NCI-H1105 (cell line): ENCODE measurements at places on chromosomes 4 and X.

- DNase-seq = no peak
Measured at GRCh38 chr4:145732001-145732815, 52.3 kb downstream of the C4orf51 start.

DNA sequence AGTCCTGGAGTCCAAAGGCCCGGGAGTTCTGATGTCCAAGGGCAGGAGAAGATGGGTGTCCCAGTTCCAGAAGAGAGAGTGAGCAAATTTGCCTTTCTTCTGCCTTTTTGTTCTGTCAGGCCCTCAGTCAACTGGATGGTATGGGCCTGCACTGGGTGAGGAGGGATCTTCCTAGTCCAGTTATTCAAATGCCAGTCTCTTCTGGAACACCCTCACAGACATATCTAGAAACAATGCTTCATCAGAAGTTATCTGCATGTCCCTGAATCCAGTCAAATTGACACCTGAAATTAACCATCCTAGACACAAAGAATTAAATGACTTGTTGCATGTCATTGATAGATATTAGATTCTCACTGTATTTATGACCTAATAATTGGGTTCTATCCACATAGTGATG is 48.5 kb upstream of the TSPAN5 start:
- no peak for DNase-seq

GRCh38 chrX:1224954-1225353 is 12.5 kb upstream of the CRLF2 start:
- no peak for DNase-seq

DNA sequence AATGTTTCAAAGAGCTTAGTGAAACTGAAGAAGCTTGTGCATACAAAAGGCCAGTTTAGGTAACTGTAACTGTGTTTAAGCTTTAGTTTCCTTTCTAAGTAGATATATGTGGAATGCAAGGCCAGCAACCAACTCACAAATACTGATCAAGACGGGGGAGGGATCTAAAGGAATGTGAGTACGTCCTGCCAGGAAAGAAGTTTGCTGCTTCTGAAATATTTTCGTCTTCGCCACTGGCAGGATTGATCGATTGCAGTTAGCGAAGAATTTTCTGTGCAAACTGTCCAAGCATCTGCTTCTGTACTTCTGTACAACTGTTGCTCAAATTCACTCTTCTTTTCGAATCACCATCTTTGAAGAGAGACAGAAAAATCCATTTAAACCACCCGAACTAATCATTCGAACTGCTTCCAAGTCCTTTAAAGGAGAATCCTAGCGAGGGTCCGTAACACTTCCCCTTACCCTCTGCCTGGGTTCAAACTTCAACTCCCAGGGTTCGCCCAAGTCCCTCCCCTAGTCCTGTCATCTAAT is 373 bp upstream of the INTS6L start:
- DNase-seq = no peak

DNA sequence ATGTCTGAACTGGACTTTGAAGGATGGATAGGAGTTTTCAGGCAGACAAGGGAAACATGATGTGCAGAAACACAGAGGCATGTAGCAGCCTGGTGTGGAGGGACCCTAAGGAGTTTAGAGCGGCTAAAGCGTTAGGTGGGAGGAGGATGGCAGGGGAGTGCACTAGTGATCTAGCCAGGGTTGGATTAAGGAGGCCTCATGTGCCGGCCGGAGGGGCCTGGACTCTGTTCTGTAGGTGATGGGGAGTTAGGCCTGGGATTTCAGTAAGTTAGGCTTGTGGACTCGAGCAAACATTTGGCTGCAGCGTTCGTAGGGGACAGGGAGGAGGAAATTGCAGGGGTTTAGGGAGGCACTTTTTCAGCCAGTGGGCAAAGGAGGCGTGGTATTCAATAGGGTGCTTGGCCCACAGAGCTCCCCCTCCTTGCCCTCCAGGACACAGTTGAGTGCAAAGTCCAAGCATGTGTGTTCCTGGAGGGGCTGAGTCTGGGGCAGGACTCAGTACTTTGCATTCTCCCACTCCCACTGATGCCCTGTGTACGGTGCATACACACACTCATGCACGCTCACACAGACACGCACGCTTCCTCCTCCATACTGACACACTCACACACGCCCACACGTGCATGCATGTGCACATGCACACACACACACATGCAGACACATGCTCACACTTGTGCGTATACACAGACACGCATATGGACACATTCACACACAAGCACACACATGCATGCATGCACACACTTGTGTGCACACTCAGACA is 18.6 kb downstream of the PSAPL1 start:
- no peak for DNase-seq

DNA sequence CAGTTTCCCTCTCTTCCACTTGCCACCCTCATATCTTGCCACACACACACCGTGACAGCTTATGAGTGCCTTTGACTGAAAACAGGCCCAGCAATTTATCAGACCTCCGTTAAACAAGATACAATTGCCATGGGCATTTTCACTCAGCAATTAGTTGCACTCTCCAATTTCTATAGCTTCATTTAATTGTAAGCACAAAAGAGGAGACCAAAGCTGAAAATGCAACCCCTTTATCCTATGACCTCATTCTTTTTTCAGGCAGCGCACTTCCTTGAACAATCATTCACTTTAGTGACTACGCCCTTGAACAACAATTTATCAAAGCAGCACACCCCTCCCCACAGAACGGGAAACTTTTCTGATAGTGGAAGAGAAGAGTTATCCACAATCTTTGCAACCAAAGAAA is 4.1 kb downstream of the POF1B start:
- no peak for DNase-seq

DNA sequence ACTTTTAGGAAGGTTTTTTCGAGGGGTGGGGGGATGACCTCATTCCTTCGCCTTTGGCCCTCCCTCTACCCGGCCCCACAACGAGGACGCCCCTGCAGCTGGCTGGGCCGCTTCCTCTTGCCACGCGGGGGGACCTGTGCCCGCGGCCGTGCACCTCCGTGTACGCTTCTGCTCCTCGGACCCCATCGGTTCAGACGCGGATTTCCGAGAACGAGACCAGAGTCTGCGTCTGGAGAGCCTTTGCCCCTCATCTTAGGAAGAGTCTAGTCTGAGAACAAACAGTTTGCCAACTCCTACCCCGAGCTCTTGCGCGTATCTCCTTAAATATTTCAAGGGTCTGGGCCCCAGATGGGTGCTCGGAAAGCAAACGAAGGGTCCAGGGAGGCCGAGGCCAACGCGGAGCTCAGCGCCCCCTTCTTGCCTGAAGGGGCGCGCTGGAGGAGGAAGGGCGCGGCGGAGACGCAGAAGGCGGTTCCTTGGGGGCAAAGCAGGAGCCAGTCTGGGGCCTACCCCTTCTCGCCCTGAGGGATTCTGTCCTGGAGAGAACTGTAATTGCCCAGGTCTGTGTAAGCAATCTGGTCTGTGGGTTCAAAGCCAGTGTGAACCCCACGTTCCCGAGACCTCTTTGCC is 3.9 kb upstream of the SFRP2 start:
- no peak for DNase-seq

GRCh38 chr4:150805183-150806025 is 209.7 kb downstream of the LRBA start:
- DNase-seq = no peak

GRCh38 chr4:107837776-107838618 is 13.3 kb downstream of the SGMS2 start:
- DNase-seq = no peak

- no peak for DNase-seq
Measured at GRCh38 chr4:132651196-132651595, 497.9 kb upstream of the PCDH10 start.

DNA sequence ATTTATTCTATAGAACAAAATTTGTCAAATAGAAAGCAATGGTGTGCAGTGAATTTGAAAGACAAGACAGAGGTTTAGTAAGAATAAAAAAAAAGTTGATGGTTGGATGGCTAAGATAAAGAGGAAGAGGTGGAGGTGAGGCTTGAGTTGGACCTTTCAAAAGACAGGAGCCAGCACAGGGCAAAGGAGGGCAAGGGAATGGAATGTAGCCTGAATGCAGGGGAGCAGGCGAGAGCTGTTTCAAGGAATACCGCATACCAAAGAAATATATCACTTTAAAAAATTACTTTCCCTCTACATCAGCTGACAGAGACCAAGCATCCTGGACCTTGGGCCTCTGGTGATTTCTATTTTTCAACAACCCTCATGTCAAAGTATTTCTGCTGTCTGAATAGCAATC is 38.0 kb upstream of the CXXC4 start:
- no peak for DNase-seq

- no peak for DNase-seq
Measured at GRCh38 chrX:16547644-16548043, 102.3 kb upstream of the S100G start.

DNA sequence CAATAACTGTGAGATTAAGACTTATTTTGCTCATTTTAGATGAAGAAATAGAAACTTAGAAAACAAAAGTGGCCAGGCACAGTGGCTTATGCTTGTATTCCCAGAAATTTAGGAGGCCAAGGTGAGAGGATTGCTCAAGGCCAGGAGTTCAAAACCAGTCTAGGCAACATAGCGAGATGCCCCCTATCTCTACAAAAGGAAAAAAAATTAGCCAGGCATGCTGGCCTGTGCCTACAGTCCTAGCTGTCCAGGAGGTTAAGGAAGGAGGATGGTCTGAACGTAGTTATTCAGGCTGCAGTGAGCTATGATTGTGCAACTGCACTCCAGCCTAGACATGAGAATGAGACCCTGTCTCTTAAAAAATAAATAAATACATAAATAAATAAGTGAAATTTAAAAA is 28.0 kb downstream of the APELA start:
- no peak for DNase-seq

DNA sequence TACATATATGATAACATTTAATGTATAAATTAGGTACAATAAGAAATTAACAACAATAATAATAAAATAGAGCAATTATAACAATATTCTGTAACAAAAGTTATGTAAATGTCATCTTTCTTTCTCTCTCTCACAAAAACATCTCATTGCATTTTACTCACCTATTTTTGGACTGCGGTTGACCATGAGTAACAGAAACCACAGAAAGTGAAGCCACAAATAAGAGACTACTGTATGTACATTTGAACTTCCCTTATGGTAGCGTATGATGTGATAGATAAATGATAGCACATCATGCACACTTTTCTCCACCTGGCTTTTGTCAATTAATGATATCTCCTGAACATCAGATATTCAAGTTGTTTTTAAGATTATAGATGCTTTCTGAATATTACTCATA is 80.5 kb downstream of the HNRNPD start:
- no peak for DNase-seq

- DNase-seq = peak; percentile 5
Measured at GRCh38 chr4:128846063-128846462, 36.6 kb downstream of the JADE1 start.

- DNase-seq = no peak
Measured at GRCh38 chr4:176150704-176151103, 44.7 kb downstream of the SPATA4 start.

DNA sequence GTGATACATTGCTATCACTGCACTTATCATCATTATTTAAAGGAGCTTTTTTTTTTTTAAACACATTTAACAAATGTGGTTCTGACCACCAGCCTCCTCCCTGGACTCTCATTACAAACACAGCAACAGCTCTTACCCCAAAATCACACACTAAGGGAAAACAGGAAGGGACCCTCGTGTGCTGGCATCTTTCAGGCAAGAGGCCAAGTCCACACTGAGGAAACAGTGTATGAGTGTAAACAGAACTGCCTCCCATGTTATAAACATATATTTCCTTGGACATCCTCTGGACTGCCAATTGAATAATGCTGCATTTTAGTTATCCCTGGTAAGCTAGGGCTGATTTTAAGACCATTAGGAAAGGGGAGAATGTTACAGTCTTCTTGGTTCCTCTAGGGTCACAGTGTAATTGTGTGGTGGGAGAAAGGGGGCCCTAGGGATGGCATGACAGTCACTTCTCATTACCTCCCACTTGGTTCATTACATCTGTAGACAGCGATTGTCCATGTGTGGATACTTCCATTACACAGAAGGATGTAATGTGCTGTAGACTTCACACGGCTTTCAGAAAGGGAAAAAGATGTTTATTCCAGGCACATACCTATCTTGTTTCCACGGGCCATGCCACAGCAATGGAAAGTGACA is 244.6 kb upstream of the TET2 start:
- no peak for DNase-seq

DNA sequence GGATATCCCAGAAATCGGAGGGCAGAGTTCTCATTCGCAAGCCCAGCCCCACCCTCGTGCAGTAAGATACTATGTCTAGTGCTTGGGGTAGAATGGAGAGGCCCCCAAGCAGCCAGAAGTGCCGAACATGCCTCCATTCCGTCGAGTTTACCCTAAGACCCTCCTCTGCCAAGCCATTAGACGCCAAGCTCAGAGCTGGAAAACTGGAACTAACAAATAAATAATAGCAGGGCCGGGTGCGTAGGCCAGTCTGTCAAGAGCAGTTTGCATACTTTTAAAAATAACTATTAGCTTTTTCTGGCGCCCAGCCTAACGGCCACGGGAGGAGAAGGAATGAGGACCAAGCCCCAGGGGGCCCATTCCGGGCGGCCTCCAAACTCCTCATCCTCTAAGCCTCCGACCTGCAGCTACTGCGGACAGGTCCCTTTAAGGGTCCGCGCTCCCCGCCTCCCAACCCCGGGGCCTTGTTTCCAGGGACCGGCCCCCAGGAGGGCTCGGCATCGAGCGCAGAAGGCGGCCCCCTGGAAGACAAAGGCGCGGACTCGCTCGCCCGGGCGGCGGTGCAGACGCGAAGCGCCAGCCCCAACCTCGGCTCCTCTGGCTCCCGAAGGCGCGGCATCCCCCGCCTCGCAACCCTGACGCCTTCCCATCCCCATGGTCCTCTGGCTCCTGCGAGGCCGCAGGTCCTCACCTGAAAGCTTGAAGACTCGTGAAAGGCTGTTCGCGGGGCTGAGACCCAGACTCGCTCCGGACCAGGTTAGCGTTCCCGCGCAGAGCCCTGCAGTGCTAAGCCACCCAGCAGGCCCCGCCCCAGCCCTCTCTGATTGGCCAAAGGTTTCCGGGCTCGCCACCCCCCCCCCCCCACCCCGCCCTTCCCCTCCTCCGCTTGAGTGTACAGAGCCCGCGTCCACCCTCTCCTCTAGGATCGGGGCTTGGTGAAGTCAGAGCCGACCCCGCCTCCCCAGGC is at the start of gene TMSB15A:
TMSB15A (minus strand) TSS at position 765 of the 967 bp plus-strand sequence.
- DNase-seq = peak; percentile 74

- DNase-seq = peak; percentile 8
Measured at GRCh38 chr4:84051639-84052038, 447.5 kb downstream of the NKX6-1 start.

GRCh38 chrX:65697915-65698796 is 30.7 kb downstream of the MSN start:
- no peak for DNase-seq

DNA sequence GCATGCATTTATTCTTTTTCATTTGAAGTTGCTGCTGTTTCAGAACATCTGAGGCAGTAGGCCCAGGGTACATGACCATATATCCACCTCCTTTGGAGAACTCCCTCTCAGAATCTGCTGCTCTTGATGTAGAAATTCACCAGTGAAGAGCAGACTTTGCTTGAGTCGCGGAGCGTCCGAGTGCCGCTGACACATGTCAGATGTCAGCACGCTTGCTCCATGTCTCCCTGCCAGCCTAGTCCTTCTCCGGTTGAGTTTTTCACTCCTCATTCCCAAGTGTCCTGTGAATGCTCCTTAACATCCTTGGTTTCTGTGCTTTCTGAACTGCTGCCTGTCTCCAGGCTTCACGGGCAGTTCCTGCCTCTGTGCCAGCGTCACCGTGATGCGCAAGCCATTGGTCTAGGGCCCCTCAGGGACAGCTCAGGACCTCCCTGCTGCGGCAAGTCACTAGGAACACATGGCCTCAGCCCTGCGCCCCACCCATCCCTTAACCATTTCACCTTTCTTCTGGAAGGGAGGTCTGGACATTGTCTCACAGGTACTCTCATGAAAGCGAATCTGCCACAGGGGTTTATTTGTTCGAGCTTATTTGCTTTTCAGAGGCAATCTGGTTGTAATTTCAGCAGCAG is 93.1 kb upstream of the RBPJ start:
- no peak for DNase-seq

GRCh38 chrX:41153448-41153847 is 68.2 kb downstream of the USP9X start:
- DNase-seq = no peak
